ENCODE measurements at places on chromosomes 6 and 20. TPM values are rescaled to one million over a fixed set of nuclear protein-coding genes. Genes with fewer than 3 reads are reported as not detected.

DNA sequence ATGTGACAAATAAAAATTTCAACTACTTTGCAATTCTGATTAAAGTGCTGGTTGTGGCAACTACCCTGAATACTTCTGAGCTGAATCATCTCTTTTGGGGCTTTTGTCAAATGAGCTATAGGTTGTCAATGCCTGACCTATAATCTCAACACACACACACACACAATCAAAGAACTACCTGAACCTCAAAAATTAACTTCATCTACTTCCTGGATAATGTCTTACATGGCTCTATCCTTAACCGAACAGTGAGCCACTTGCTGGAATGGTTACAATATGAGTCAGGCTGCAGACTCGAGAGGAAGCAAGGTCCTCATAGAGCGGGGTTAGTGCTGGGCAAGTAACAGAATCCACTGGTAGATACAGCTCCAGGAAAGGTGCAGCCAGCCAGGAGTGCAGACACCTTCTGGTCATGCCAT, 70.6 kb upstream of the DST start:
- DNase-seq: no peak

DNA sequence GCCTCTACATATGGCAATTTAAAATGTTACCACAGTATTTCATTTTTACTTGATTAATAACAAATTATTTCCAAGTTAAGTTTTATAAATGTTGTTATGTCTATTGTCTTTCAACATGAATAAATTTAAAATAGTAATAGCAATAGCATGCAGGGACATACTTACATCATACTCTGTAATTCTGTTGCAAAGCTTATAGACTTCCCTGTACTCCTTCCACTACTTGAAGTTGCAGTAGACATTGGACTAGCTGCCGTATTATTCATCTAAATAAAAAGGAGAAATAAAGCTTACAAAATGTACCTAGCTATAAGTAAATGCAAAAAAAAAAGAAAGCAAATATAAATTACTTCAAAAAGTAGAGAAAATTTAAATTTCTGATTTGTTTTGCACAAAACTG, 12.7 kb downstream of the SUPT3H start:
- no peak for DNase-seq

DNA sequence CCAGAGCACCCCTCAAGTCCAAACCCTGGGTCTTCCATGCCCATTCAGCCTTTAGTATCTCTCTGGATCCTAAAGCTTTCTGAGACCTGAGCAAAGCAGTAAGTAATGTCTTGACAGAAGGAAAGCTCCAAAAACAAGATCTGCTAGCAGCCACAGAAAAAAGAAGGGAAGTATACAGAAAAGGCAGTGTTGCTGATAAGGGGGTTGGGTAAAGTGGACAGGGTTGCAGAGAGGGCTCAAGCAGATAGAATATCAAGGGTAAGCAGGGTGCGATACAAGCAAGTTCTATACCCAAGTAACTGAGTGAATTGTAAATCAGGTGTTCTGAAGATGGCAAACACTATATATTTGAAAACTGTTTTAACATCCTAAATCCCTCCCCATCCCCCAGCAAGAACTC, 113.4 kb upstream of the CARMIL1 start:
- no peak for DNase-seq

DNA sequence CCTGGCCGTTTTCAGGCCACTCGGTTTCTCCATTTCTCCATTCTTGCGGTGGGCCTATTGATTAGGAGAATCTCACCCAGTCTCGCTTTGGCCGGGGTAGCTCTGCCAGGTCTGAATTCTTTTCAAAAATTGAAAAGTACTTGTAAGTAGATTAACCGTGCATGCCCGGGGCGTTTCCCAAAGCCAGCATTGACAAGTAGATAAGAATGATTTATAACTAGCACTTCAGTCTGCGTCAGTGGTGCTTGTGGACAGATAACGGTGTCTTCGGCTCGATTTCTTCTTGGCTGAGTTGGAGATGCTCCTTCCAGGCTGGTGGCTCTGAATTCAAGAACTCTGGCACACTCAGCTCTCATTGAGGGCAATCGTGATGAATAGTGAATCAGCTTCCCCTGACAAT, 29.0 kb downstream of the SLC24A3 start:
- DNase-seq: no peak

DNA sequence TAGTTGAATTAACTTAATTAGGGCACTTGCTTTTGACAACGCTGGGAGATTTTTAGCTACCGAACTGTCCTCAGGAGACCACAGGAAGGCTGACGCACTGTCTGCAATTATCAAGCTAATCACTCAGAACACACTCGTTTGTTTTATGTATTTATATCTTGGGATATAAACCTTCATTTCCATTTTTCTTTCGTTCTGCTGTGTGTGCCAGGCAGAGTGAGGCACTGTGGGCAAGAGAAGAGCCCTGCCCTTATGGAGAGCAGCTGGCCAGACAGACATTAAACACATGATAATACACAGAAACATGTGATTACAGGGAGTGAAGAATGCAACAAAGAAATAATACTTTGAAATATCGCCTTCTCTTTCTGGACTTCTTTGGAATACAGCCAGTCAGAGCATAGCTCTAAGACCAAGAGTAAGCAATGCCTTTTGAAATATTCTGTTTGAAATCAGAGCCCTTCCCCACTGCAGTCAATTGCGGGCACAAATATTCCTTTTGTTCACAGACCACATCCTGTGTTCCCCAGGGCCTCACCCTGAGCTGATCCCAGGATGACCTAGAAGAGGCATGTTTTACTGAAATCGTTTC, 96.8 kb downstream of the ANKRD60 start:
- no peak for DNase-seq

DNA sequence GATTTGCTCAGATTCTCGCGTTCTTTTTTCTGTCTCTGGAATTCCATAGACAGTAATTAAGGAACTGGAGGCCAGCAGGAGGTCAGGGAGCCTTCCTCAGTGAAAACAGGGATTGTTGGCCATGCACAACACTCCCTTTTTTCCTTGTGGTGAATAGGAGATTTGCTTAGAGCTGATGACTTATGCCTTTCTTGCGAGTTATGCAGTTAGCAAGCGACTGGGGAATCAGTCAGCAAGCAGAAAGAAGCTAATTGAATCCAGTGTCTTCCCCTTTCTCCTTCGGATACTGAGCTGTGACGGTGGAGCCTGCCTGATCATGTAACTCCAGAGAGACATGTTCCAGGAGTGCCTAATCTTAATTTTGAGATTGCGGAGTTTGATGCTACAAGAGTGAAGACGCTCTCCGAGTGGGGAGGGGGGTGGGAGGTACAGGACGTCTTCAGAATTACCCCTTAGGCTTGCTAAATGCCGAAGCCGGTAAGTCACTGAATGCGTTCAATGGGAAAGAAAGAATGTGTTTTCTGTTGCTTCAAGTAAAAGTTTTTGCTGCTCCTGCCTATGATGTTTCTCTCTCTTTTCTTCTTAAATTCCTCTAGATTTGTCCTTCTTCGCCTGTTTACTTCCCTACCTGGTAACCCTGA, 165.9 kb downstream of the SASH1 start:
- DNase-seq: no peak

GRCh38 chr20:34574861-34575260, 16.3 kb downstream of the MAP1LC3A start:
- DNase-seq: no peak

DNA sequence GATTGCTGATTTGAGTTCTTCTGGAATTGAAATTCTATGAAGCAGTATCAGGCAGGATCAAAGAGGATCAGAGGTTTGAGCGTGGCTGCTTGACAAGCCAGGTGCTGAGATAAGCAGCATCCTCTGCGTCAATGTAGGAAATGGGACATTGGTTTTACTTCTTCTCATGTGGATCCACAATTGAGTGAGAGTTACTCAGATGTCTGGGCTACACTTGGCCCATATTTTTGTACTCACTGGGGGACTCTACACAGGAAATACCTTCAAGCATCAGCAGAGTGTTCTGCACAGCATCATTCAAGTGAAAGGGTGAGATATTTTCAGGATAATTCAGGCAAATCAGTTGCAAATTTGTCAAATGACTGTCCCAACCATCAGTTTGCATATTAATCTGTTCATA, 613.9 kb upstream of the ARID1B start:
- DNase-seq: no peak

DNA sequence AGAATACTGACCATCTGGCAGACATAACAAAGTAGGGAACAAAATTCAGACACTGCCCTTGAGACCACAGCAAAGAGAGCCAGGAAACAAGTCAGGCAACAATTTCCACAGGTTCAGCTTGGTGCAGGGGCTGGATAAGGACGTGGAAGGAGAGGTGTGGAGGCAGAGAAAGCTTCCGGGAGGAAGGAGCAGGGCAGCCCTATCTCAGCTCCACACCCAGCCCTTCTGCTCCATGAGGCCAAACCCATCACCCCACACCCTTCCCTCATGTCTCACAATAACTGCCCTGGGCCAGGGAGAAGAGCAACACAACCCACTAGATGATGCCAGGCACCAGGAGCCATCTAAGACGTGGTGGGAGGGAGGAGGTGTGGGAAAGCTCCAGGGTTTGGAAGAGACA, 5.8 kb downstream of the SNHG17 start:
- DNase-seq: no peak

DNA sequence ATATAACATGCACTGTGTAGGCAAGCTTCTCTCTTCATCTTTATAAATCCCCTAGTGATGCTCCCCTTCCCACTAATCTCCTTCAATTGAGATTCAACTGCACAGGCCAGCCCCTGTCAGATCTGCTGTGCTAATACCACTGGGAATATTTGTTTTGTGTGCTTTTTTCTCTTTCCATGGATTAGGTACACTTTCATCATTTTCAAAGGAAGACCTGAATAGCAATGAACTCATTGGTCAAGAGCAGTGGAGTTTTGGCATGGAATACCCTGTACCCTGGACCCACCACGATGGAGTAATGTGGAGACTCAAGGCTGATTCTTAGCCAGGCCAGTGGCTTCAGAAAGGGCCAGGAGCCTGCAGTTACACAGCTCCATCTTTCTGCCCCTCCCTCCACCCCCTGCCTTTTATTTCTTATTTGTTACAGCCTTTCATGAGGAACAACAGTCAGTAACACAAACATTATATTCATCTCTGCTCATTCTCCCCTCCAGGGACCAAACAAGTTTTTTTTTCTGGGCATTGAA, 75.4 kb upstream of the KCNG1 start:
- peak; percentile 3 for DNase-seq

DNA sequence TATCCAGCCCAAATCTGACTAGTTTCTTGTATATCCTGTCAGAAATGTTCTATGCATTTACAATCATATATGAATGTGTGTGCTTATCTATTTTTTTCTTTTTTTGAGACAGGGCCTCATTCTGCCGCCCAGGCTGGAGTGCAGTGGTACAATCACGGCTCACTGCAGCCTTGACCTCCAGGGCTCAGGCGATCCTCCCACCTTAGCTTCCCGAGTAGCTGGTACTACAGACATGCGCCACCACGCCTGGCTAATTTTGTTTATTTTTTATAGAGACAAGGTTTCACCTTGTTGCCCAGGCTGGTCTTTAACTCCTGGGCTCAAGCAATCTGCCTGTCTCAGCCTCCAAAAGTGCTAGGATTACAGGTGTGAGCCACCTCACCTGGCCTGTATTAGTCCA, 3.0 kb upstream of the RAB44 start:
- DNase-seq: no peak

DNA sequence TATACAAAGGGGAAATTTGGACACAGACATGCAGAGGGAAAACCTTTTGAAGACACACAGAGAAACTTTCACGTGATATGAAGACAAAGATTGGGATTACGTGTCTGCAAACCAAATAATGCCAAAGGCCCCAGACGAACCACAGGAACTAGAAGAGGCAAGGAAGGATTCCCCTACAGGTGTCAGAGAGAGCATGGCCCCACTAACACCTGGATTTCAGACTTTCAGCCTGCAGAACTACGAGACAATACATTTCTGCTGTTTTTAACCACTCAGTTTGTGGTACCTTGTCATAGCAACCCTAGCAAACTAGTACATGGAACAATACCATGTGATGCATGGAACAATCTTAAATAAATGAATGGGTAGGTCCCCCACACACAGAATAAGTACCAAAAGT, 341.0 kb downstream of the HDGFL1 start:
- no peak for DNase-seq

DNA sequence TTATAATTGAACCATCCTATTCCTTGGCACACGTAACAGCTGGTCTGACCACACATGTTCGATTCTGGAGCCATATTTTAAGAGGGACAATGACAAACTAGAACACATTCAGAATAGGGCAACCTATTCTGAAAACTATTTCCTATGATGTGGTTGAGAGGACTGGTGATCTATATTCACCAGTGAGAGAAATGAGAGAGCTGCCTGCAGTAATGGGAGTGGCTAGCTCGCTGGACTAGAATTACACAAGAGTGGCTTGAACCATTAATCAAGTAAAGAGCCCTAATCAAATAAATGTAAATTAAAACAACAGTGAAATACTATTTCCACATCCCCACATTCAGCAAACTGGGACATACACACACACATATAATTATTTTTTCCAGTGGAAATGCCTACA, 55.3 kb upstream of the LY86 start:
- no peak for DNase-seq

Gene GRIK2
- total RNA-seq: 1.5 TPM

Gene VIP
- total RNA-seq: 0.32 TPM
